Kidney epithelial cell (primary cell): ENCODE measurements at places on chromosomes 5 and 9. TPM values are rescaled to one million over a fixed set of nuclear protein-coding genes. Genes with fewer than 3 reads are reported as not detected.
A peak's percentile ranks its signal among the peaks of the same experiment; 100 is the strongest.

GRCh38 chr5:17769277-17769676, 135.0 kb downstream of the TAF11L14 start:
- no peak for DNase-seq

DNA sequence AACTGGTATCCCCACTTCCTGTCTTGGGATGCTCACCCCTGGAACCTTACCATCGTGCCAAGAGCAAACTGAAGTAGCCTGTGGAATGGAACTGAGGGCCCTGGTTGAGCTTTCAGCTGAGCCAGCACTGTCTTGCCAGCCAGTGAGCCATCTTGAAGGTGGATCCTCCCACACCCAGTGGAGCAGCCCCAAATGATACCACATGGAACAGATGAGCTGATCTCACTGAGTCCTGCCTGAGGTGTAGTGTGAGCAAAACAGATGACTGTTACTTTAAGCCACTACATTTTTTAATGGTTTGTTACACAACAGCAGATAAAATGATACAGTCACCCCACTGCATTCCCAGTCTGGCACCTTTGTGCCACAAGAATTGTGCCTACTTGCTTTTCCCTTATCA, 2.2 kb upstream of the PCYOX1L start:
- DNase-seq: no peak

DNA sequence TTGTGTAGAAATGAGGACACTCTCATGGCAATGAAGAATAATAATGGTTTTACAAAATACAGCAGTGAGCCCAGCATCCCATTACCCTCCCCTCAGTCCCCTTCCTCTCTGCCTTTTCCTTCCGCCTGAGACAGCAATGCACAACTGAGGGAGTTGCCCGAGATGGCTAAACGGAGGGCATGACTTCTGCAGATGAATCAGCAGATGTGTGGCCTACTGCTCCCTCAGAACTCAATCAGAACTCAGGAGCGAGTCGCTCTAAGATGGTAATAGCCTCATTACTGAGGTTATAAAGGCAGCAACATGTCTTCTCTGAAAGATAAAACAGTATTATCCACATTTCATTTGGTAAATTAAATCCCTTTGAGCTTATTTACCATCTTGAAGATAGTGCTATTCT, 326.6 kb downstream of the ENC1 start:
- no peak for DNase-seq

DNA sequence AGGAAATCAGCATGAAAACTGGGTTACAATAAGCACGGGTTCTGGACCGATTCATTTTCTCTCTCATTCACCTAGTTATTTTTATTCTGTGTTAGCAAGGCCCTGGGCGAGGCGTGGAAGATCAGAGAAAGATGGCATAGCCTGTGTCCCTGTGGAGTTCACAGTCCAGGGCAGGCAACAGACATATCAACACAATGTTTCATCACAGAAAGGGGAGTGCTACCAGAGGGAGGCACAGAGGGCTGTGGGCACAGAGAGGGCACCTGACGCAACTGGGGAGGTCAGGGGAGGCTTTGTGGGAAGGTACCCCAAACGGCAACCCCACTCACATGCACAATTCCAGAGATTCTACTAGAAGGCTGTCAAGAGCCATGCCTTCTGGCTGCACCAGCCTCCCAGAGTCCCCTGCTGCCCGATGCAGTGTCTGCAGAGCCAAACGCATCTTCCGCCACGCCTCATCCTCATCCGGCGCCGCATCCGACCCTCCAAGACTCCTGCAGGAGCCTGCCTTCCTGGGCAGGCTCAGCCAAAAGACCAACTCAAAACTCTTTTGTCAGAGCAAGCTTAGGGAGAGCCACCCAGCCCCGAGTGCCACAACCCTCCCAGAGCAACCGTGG, 1.4 kb downstream of the FAM193B start:
- DNase-seq: no peak

- no peak for DNase-seq
Measured at GRCh38 chr5:132257131-132258101, at the start of gene PDLIM4. Gene PDLIM4, plus strand, starts transcription at chr5:132257696. Its CDS starts 39 bp downstream, at chr5:132257735.

DNA sequence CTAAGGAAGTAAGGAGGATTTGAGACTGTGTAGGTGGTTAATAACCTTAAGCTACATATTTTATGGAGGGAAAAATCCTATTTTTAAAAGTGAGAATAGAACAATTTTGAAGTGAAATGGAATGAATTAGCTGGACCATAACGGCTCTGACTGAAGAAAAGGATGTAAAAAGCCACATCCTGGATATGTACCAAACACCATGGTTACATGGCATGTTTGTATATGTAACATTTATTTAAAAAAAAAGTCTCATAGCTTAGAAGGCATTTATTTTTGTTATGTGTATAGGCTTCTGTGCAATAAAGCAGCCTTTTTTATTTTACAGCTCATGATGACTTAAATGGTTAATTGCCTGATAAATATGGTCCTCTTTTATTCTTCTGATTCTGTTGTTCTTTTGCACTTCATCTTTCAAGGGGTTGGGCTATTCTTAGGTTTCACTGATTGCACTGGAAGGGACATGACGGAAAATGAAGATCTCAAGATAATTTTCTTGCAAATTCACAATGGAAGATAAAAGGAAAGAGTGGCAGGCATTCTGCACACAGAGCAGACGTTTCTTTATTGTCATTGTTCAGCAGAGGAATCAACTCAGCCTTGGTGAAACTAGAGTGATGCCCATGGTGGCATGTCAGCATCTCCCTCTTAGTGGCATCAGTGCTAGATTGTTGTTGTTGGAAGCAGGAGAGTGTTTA, 63.1 kb downstream of the DOCK8 start:
- DNase-seq: no peak

DNA sequence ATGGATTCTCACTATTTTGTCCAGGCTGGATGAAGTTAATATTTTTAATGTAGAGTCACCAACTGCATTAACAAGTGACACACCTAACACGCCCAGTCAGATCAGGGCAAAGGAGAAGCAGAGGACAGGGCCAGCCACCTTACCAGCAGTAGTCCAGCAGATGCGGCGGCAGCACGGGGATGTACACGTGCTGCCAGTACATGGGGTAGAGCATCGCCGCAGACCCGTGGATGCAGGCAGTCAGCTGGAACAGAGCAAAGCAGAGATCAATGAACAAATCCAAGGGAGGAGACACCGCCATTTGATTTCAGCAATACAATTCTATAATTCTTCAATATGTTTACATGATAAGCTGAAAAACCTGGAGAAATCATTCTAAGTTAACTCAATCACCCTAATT, 274.2 kb downstream of the CRB2 start:
- no peak for DNase-seq

- no peak for DNase-seq
Measured at GRCh38 chr5:109987970-109988369, 298.2 kb downstream of the MAN2A1 start.

DNA sequence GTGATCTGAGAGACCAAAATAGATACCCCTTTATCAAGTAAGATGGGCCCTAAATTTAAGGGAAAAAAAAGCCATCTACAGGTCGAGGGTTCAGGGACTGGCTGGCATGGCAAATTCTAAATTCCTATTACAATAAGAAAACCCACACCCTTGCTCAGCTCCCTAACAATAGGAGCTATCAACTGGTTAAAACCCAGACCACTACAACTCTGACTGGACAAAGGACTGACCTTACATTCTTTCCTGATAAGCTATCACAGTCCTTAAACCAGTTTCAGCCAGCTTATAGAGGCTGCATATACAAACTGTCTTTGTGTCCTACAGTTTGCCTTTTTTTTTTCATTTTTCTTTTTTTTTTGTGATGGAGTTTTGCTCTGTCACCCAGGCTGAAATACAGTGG, 803.6 kb downstream of the NR2F1-AS1 start:
- no peak for DNase-seq

GRCh38 chr9:34684145-34684544, 6.9 kb downstream of the CCL19 start:
- no peak for DNase-seq

GRCh38 chr5:79047199-79047598, 22.3 kb downstream of the DMGDH start:
- no peak for DNase-seq

- no peak for DNase-seq
Measured at GRCh38 chr5:56575821-56576220, 239.5 kb upstream of the MAP3K1 start.

DNA sequence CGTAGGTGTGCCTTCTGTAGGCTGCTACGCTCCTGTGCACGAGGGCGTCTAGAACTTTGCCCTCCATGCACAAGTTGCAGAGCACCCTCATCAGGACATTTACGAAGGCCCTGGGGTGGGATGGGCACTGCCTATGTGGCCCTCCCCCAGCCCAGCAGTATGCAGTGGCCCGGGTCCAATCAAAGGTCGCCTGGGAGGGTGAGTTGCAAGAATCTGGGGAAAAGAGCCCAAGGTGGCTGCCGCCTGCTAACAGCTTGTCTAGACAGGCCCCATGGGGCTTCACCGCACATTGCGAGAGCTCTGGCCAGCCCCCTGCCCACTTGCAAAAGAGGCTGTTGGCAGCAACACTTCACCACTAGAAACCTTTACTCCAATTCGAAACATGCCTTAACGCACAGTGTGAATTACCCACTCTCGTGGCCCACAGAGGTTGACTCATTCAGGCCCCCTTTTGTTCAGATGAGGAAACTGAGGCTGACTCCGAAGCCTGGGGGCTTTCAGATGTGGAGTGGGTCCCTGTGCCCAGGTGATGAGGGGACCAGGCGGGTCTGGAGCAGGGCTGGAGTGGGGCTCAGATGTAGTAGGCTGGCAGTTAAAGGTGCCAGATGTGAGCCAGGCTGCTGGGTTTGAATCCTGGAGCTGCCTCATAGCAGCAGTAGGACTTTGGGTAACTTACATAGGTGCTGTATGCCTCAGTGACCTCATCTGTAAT, 31.8 kb upstream of the IL17B start:
- no peak for DNase-seq

GRCh38 chr5:157870837-157871834, 12.2 kb upstream of the CLINT1 start:
- peak; percentile 91 for DNase-seq

DNA sequence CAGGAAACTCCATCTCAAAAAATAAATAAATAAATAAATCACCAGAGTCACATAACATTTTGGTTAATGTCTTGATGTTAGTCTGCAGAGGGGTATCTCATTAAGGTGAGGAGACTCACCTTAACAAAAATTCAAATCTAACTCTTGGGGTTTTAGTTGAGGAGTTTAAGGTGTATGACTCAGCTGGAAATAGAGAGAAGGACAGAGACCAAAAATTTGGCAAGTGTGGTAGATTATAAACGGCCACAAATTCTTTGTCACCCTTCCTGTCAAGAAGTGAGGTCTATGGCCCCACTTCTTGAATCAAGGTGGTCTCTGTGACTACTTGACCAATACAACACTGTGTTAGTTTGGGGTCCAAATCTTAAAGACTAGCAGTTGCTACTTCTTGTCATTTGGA, 60.8 kb downstream of the TTC39B start:
- no peak for DNase-seq

DNA sequence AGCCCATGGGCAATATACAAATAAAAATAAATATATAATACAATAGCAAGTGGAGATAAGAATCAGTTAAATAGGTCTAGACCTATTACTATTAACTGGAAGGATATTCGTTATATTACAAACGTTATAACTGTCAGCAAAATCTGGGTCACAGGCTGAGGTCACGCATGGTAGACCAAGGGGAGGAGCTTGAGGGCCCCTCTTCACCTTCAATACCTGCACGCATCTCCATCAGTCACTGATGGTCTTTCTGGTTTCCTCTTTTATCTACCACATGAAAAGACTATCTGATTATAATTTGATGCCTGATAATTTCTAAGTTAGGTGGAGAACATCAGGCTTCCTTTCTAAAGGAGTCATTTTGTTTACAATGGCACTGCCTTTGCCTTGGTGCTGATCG, 43.2 kb downstream of the MAT2B start:
- DNase-seq: no peak

DNA sequence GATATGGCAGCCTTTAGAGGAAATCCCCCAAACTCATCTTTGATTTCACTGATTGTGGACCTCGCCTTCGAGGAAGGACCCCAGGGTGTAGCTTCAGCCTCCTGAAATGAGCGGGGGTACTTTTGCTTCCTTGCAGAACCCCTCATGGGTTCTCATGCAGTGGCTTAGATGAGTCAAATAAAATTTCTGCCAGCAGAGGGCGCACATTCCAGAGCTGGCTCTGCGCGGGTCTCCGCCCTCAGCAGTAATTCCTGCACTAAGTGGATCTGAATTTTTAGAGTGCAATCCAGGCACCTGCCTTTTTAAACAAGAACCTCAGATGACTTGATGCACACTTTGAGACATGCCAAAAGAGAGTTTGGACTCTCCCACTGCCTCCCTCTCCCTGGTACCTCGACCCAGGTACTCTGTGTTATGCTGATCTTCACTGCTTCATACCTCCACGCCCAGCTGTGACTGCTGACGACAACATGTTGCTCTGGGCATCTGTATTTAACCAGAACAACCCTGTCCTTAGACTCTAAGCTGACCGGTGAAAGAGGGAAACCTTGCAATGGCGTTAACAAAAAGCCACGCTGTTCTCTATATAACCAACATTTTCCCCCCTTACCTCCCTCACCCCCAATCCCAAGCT, 7.3 kb downstream of the EGFLAM start:
- DNase-seq: peak; percentile 2

GRCh38 chr5:180820788-180821321, 18.2 kb upstream of the MGAT1 start:
- no peak for DNase-seq

- DNase-seq: no peak
Measured at GRCh38 chr5:132837868-132838267, 7.4 kb upstream of the SHROOM1 start.

DNA sequence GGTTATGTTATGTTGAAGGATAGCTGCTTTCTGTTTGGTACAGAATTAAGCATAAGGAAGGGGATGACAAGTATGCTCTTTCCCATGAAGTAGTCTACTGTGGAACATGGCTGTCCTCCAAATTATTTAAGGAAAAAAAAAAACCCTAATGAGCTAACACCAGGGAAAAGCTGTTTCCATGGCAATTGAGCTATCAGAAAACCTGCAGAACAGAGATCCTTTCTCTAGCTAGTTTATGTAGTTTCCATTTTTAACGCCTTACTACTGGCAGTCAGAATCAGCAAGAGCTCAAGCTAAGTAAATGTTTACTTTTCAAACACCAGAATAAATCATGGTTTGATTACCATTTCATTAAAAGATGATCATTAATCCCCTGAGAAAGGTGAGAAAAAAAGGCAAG, 287.4 kb upstream of the TARS1 start:
- DNase-seq: no peak

- no peak for DNase-seq
Measured at GRCh38 chr5:167642181-167642580, 649.3 kb upstream of the WWC1 start.

GRCh38 chr5:115685490-115685889, 59.7 kb upstream of the TMED7 start:
- no peak for DNase-seq

DNA sequence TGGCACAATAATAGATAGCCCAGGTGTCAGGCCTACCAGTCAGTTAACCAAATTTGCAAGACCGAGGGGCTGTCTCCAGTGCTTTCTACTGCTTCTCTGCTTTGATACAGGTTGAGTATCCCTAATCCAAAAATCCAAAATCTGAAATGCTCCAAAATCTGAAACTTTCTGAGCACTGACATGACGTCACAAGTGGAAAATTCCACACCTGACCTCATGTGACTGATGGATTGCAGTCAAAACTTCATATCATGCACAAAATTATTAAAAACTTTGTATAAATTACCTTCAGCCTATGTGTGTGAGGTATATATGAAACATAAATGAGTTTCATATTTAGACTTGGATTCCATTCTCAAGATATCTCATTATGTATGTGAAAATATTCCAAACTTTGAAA, 213.5 kb upstream of the PANK3 start:
- no peak for DNase-seq

The C9orf72 gene
- total RNA-seq: 10.2 and 11.2 TPM in 2 replicates

The SLC34A1 gene
- not detected in 2 replicates for total RNA-seq

The SLC27A6 gene
- 1.2 and 1.6 TPM in 2 replicates for total RNA-seq

The ADAMTS12 gene
- 3.4 and 4.1 TPM in 2 replicates for total RNA-seq

The EPB41L4A gene
- 17.9 and 30.6 TPM in 2 replicates for total RNA-seq

The FLT4 gene
- total RNA-seq: 1.1 and 2.6 TPM in 2 replicates

The QRFP gene
- total RNA-seq: not detected in 2 replicates

The HBEGF gene
- total RNA-seq: 25.1 and 31.6 TPM in 2 replicates
